ENCODE measurements at places on chromosomes 5 and 9. TPM values are rescaled to one million over a fixed set of nuclear protein-coding genes. Genes with fewer than 3 reads are reported as not detected.

The GNAQ gene
- 1.1 TPM for polyA plus RNA-seq

The UQCRQ gene
- 57.7 TPM for polyA plus RNA-seq

The SPATA6L gene
- polyA plus RNA-seq: 0.09 TPM

The GARIN3 gene
- polyA plus RNA-seq: not detected

The IL5 gene
- polyA plus RNA-seq: not detected

DNA sequence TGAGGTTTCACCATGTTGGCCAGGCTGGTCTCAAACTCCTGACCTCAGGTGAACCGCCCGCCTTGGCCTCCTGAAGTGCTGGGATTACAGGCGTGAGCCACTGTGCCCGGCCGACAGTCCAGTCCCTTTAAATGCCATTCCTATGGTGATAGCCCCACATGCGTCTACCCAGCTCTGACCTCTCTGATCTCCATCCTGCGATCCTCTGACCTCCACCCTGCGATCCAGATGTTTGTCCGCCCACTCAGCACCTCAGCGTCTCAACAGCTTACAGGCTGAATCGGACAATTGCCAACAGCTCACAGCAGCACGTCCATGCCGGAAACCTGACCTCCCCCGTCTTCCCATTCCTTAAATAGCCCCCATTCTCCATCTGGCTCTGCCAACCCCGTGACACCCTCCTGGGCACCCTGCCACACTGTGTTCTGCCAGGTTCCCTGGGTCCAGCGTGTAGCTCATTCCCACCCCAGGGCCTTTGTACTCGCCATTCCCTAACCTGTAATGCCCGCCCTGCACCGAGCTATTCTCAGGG, 44.0 kb upstream of the RNU6ATAC start:
- no peak for DNase-seq

- DNase-seq: no peak
These were observed 374.9 kb downstream of the PSAT1 start for GRCh38 chr9:78671785-78672184.

DNA sequence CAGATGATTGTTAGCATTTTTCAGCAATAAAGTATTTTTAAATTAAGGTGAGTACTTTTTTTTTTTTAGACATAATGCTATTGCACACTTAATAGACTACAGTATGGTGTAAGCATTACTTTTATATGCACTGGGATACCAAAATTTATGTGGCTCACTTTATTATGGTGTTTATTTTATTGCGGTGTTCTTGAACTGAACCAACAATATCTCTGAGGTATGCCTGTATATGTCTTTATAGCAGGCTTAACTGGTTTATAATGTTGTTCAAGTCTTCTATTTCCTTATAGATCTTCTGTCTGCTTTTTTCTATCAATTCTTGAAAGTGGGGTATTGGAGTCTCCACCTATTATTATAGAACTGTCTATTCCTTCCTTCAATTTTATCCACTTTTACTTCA, 18.0 kb downstream of the ZBTB43 start:
- DNase-seq: no peak

GRCh38 chr5:159031513-159031912, 68.2 kb downstream of the EBF1 start:
- DNase-seq: peak; percentile 41

DNA sequence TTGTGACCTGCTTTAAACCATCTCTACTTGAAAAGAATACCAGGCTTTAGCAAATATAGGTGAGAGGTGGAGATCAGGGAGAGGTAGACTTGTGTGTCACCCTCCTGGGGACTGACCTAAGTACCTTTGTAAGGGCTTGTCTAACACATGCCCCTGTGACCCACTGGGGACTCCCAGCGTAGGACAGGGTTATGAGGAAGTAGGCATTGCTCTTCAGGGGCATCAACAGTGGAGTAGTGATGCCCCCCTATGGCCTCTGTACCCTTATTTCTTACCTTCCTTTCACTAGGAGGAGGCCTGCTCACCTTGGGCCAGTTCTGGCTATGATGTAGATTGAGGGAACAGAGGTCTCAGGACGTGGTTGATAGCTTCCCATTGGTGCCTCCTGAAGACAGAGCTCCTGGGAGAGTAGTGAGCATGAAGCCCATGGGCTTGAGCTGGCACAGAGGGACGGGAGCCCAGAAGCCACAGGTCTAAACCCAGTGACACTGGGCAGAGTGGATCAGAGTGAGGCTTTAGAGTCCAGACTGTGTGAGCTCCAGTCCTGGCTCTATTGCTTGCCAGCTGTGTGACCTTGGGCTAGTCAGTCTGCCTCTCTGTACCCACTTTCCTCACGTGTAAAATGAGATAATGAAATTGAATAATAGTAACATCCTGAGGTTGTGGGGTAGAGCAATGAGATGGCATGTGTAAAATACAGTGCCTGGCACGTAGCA, 191.7 kb downstream of the AOPEP start:
- peak; percentile 64 for DNase-seq

DNA sequence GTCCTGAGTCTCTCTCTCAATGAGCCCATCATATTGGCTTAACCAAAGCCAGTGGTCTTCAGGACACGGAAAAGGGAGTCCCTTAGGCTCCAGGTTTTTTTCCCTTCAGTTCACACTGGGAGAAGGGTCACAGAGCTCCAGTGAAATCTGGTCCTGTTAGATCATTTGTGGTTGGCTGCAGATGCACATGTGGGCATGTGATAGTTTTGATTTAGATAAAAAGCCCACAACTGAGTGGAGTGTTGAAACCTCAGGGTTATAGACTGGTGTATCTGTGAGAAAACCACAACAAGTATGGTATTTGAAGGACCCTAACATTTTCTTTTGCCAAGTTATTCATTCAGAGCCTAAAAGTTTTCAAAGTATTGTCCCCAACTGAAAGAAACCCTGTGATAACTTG, 46.7 kb downstream of the PRLR start:
- DNase-seq: no peak

- no peak for DNase-seq
These were observed 699.6 kb downstream of the TAF11L14 start for GRCh38 chr5:18333841-18334240.

The ACER2 gene
- polyA plus RNA-seq: 1.1 TPM

DNA sequence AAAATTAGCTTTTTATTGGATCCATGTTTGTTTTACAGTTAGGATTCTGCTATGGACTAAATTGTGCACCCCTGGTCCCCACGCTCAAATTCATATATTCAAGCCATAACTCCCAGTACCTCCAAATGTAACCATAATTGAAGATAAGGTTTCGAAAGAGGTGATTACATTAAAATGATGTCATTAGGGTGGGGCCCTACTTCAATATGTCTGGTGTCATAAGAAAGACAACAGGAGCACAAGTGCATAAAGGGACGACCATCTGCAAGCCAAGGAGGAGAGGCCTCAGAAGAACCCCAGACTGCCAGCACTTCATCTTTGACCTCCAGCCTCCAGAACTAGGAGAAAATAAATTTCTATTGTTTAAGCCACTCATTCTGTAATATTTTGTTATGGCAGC, 7.4 kb upstream of the HNRNPA0 start:
- no peak for DNase-seq

DNA sequence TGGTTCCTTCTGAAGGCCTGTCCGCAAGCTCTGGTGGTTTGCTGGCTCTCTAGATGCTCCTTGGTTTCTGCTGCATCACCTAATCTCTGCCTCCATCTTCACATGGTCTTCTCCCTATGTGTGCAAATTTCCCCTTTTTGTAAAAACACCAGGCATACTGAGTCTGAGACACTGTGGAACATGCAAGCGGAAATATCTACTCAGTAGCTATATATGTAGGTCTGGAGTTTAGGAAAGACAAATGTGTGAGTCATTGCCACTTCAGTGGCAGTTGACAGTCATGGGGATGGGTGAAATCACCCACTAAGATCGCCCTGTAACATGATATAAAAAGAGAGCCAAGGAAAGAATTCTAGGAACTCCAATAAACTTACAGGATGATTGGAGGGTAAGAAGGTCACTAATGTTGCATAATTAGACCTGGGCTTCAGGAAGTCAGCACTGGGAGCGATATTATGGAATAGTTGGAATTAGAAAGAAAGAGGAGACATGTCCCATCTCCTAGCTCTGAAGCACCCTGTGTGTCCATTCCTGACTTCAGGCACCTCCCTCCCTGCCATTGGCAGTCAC, 22.7 kb upstream of the UBLCP1 start:
- DNase-seq: no peak

The ARHGEF28 gene
- polyA plus RNA-seq: not detected

- DNase-seq: no peak
These were observed 1.4 kb downstream of the LRSAM1 start for GRCh38 chr9:127452691-127453090.

DNA sequence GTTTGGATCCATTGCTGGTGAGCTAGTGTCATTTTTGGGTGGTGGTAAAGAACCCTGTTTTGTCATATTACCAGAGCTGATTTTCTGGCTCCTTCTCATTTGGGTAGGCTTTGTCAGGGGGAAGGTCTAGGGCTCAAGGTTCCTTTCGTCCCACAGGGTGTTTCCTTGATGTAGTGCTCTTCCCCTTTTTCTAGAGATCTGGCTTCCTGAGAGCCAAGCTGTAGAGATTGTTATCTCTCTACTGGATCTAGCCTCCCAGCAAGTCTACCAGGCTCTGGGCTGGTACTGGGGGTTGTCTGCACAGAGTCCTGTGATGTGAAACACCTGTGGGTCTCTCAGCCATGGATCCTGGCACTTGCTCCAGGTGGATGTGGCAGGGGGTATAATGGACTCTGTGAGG, 145.9 kb downstream of the HINT1 start:
- DNase-seq: no peak

- no peak for DNase-seq
These were observed 269.7 kb downstream of the ISL1 start for GRCh38 chr5:51652980-51653379.

The CCDC69 gene
- polyA plus RNA-seq: 113 TPM

DNA sequence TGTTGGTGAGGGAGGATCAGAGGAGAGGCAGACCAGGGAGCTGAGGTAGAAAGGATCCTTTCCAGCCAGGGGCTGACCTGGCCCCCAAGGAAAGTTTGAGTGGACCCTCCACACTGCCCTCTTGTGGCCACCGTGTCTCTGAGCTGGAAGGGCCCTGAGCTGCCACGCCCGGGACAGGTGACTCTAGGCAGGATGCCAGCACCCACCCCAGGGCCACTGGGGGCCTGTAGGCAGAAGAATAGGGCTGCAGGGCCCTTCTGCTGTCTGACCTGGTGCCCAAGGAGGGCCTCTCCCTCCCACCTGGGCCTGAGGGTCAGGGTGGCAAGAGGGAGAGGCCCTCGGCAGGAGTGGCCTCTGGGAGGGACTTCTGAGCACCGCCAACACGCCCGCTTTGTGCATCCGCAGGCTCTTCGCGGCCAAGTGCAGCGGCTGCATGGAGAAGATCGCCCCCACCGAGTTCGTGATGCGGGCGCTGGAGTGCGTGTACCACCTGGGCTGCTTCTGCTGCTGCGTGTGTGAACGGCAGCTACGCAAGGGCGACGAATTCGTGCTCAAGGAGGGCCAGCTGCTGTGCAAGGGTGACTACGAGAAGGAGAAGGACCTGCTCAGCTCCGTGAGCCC, 76.8 kb downstream of the LMX1B start:
- DNase-seq: peak; percentile 61

The SPINK1 gene
- not detected for polyA plus RNA-seq

The HTR1A gene
- polyA plus RNA-seq: not detected

GRCh38 chr5:146825033-146825432, 53.5 kb downstream of the PPP2R2B start:
- DNase-seq: no peak

GRCh38 chr9:8564960-8565359, 765.4 kb upstream of the DMAC1 start:
- DNase-seq: no peak

Measured in B cell (primary cell).